ENCODE measurements at places on chromosomes 6 and 20.
A peak's percentile ranks its signal among the peaks of the same experiment; 100 is the strongest.

DNA sequence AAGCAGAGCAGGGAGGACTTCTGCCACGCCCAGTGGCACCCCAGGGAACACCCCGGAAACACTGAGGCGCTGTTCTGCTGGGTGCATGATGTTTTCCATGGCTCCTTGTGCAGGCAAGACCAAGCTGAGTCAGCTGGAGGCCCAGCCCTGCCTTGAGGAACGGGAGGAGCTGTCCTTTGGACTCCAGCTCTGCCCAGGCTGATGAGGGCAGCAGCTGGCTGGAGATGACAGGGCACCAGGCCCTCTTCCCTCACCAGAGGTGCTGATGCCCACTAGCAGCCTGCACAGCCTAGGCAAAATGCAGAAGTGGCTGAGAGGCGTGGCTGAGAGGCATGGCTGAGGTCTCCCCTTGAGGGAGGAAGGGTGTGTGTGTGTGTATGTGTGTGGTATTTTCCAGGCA is 2.4 kb downstream of the C6orf132 start:
- DNase-seq: peak; percentile 65

DNA sequence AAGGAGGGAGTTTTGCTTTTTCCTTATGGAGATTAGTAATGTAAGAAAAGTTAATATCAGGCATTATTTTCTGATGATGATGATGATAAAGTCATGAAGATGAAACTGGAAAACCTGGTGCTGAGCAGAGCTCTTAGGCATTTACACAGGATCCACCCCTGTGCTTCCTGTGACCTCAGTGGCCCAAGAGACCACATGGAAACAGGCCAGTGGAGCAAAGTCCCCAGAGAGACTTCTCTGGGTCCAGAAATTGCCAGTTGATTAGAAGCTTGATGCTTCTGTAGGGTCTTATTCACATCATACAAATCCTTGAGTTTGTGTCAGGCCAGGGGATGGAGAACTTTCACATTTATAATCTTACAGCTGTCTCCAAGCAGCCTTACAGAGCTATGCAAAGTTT is 46.1 kb downstream of the SLC13A3 start:
- no peak for DNase-seq

- no peak for DNase-seq
Measured at GRCh38 chr6:146209942-146210341, 181.1 kb downstream of the GRM1 start.

DNA sequence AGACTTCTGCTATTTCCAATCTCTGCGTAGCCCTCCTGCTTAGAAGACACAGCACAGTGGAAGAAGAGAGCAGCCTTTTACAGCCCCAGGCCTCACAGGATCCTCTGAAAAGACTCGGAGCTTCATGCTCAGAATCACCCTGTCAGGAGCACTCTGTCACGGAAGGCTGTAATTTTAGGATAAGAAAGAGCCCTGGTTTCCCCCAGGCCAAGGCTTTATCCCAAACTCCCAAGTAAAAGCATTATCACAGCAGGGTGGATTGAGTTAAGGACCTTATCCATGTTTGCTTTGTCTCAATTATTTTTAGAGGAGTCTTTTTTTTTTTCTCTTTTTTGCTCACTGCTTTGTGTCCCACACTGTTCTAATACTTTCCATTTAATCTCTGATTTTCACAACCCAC is 39.2 kb downstream of the ANKS1A start:
- DNase-seq: no peak

DNA sequence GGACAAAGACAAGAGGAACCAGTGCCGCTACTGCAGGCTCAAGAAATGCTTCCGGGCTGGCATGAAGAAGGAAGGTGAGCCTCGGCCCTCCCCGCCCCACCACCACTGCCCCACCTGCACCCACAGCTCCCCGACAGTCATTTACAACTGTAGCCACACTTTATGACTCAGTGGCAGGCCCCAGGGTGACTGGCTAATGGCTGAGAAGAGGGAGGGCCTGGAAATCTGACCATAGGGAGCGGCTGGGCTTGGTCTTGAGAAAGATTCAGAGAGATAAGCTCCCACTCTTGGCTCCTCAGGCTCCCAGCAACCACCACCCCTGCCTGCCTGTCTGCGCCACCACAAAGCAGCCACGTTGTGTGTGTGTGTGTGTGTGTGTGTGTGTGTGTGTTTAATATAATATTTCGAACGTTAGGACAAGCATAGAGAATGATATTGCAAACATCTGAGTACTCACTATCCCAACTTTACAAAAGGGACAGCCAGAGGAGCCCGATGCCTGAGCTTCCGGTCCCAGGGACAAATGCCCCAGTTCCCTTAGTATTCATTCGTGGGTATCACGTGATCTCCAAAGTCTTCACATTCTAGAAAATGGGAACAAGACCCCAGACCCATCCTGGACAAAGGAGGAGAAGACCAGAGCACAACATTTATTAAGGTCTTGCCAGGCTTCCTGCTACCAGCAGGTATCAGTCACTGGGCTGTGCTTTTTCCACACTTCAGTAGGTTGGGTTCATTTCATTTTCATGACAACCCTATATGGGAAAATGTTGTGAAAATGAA is 52.1 kb downstream of the HNF4A start:
- no peak for DNase-seq

DNA sequence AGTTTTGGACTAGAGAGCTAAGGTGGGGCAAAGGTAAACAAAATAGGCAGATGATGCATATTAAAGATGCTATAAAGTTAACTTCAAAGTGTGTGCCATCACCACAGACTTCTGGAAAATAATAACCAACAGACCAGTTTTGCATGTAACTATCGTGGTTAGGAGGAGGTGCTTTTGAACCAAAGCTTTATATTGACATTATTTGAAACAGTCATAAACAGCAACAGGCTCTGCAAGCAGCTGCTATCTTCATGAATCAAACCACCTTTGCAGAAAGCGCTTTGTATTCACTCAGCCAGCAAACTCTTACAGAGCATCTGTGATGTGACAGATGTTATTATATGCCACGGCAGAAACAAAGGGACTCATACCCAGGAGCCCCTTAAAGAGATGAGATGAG is 81.9 kb downstream of the CRYBG1 start:
- DNase-seq: no peak

GRCh38 chr6:127030836-127031235 is 87.6 kb upstream of the RSPO3 start:
- DNase-seq: no peak
